Keratinocyte (primary cell): ENCODE measurements at places on chromosomes 13 and 19.

- DNase-seq = no peak
Measured at GRCh38 chr19:31296741-31297390, 52.4 kb downstream of the TSHZ3 start.

- no peak for DNase-seq
Measured at GRCh38 chr13:36807616-36808015, 11.4 kb upstream of the RFXAP start.

- no peak for DNase-seq
Measured at GRCh38 chr13:46134961-46135522, 30.2 kb upstream of the CPB2 start.

DNA sequence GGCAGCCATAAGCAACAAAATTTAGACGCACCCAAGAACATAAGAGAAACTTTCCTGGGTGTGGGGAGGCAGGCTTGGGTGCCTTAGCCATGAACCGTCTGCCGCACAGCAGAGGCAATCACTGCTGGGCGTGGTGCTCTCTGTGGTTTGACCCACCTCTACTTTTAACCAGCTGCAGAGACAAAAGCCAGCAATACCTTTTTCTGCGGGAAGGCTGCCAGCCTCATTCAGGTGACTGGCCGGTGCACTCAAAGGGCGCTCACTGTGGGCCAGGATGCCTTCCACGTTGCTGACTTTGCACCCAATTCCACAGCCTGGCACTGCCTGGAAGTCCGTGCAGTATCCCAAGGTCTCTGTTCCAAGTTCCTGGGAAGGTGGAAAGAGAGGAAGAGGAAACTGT lies 69.1 kb downstream of the ATP7B start:
- DNase-seq = no peak

DNA sequence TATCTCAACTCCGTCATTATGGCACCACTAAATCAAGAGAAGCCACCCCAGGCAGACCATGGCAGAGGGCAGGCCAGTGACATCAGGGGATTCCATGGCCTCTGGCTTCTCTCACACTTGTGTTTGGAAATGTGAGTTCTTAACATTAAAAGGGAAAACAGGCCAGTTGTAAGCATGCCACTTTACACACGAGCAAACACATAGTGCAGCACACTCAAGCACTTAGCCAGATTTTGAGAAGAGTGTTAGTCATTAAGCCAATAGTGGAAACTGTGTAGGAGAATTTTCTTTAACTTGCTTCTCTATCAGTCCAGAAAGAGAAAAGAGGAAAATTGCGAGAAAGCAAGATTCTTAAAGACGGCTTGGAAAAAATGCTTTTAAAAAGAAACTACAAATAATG lies 401.5 kb downstream of the TDRD3 start:
- DNase-seq = no peak

DNA sequence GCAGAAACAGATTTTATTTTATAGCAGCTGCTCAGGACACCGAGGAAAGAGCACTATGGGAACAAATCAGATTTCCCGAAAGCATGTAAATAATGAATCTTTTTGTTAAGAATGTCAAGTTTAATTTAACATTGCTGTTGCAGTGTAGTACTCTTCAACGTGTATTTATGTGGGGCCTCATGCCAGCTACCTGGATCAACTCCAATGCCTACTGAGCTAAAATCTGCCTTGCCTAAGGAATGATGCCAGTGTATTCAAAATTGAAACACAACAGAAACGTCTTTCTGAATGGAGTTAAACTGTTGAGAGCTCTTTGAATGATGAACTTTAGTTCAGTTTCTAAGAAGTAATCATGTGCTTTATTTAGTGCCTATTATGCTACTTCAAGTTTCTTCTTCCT lies 1379.8 kb upstream of the ATXN8OS start:
- DNase-seq = no peak

DNA sequence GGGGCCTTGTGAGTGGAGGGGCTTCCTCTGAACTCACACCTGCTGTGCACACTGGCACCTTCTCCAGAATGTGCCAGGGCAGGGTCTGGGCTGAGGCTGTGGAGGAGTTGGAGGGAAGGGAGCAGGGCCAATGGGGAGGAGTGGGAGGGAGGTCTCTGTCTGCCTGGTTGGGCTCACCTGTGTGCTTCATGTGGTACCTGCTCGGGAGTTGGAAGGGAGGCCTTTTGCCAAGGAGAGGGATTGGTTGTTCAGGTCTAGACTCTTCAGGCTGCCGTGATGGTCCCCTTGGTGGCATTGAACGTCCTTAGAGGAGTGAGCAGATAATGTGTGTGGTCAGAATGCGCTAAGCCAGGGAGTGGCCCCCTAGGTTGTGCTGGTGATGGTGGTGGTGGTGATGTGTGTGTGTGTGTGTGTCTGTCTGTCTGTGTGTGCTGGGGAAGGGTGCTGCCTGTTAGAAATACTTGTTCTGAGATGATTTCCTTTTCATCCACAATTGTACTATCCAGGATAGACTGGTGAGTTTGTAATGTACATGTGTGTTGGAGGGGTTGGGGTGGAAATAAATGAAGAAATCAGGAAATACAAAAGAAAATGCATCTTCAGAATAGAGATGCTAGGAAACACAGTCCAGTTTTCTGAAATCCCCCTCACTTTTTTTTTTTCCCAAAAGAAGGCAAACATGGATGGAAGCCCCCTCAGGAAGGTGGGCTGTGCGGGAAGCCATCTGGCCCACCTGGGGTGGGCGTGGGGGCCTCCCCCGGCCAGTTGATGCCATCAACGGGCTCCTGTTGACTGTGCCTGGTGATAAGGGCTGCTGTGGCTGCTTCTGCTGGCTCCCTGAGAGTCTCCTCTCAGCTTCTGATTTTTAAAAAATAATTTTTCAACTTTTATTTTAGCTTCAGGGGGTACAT lies 140.5 kb upstream of the ZNF536 start:
- no peak for DNase-seq

GRCh38 chr19:9838324-9838723 lies 3.2 kb downstream of the PIN1 start:
- no peak for DNase-seq

DNA sequence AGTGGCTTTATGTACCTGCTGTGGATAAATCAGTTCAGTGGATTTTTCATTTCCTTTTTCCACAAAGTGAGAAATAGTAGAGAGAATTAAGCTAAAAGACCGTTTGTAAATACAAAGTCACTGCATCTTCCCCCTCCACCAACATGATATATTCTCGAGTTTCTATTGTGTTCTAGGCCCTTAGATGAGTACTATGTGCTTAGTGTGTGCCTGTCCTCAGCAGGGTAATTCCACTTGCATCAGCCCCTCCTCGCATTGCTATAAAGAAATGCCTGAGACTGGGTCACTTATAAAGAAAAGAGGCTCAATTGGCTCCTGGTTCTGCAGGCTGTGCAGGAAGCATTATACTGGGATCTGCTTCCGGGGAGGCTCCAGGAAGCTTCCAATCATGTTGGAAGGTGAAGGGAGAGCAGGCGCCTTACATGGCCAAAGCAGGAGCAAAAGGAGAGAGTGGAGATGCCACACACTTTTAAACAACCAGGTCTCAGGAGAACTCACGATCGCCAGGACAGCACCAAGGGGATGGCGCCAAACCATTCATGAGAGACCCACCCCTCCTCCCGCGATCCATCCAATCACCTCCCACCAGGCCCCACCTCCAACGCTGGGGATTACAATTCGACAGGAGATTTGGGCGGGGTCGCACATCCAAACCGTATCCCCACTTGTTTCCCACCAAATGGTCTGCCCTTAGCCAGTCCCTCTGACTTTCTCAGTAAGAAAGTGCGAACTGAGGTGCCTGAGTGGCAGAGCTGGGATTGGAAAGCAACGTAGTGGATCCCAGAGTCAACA lies 102.3 kb upstream of the ABCC4 start:
- DNase-seq = no peak

DNA sequence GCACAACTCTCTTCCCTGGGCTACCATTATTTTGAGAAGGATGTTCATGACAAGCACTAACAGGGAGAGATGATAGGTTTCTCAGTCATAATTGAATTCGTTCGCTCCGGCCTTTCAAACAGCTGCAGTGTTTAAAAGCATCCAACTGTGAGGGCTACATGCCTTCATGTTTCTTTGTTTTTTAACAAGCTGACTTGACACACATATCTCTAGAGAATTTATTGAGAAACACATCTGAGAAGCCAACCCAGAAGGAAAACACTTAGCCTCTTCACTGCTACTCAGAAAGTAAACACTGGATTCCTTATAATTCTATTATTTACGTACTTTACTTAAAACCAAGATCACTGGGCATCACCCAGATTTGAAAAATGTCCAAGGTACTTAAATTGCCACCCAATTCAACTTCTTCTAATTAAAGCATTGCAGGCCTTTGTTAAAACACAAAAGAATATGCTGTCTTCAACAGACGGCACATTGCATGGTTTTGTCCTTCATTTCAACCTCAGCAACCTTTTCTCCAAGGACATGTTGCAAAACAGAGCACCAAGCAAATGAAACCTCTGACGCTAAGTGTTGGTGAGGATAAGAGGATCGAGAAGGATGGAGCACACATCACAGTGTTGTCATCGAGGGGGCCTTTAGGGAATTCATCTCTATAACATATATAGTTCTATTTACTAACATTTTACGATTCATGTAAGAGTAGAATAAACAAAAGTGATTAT lies 75.8 kb downstream of the TBC1D4 start:
- no peak for DNase-seq

DNA sequence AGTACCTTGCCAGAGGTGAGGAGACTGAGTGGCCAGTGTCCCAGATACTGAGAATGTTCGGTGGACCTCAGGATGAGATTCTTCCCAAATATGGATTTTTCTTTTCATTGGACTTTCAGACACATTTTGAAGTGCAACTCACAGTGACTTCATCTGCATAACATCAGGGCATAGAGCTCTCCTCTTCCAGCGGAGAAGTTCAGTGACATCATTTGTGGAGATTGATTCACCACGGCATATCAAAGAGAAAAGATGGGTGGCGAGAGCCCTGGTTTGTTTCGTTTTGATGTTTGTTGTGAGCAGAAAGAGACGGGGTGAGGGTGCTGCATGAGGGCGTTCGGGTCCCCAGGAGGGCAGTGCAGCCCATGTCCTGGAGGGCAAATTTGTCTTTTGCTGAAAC lies 120.1 kb upstream of the GPR12 start:
- DNase-seq = no peak

GRCh38 chr13:49093376-49093775 lies 117.7 kb downstream of the FNDC3A start:
- no peak for DNase-seq

GRCh38 chr13:51179432-51179971 lies 42.7 kb upstream of the FAM124A start:
- no peak for DNase-seq

GRCh38 chr13:111336666-111337065 lies 16.2 kb downstream of the TEX29 start:
- no peak for DNase-seq

DNA sequence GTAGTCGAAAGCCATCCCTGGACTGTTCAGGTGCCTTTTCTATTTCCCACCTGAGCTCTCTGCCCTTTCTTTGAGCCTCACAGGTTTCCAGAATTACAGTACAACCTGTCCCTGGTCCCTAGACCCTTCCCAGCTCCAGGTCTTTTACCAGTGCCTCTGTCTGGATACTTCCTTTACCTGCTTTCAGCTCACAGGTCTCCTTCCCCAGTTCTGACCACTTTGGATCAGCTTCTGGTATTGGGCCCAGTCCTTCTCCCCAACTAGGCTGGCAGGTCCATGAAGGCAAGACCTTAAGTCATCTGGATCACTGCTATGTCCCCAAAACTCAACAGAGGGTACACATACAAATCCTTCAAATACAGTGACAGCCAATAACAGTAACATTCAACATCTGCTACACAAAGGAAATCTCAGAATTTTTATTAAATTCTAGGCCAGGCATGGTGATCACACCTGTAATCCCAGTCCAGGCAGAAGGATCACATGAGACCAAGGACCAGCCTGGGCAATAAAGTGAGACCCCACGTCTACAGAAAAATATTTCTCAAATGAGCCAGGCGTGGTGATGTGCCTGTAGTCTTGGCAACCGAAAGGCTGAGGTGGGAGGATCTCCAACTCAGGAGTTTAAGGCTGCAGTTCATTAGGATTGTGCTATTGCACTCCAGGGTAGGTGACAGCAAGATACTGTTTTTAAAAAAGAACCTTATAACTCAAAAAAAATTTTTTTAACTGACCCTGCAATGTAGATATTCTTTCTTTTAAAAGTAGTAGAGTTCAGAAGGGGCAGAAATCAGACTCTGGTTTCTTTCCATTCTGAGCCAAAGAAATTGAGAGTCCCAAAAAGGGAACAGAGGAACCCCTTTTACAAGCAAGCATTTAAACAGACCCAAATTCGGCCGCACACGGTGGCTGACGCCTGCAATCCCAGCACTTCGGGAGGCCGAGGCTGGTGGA lies 1.3 kb downstream of the RPS16 start:
- DNase-seq = no peak

DNA sequence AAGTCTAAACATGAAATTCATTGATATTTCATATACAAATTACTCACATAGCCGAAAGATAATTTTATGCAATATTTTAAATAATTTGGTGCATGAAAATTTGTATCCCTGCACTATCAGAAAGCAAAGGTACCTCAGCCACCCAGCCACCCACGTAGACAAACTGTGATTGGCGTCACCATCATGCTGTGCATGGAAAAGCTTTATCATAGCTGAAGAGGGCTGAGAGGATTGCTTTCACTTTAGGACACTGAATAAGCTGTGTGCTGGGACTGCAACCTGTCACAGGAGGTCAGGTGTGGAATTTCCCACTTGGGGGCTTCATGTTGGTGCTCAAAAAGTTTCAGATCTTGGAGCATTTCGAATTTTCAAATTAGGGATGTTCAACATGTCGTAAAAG lies 96.3 kb downstream of the MYCBP2 start:
- DNase-seq = no peak

GRCh38 chr19:38617764-38618589 lies at the start of gene MAP4K1:
MAP4K1 (minus strand) TSS chr19:38617953; CDS start chr19:38617895, 58 bp downstream.
- DNase-seq = no peak

GRCh38 chr13:37769078-37769477 lies 100.5 kb downstream of the TRPC4 start:
- no peak for DNase-seq

GRCh38 chr13:50697746-50698539 lies 145.5 kb downstream of the DLEU7 start:
- DNase-seq = no peak

GRCh38 chr19:56404705-56405056 lies 549 bp downstream of the ZNF583 start:
- DNase-seq = no peak

DNA sequence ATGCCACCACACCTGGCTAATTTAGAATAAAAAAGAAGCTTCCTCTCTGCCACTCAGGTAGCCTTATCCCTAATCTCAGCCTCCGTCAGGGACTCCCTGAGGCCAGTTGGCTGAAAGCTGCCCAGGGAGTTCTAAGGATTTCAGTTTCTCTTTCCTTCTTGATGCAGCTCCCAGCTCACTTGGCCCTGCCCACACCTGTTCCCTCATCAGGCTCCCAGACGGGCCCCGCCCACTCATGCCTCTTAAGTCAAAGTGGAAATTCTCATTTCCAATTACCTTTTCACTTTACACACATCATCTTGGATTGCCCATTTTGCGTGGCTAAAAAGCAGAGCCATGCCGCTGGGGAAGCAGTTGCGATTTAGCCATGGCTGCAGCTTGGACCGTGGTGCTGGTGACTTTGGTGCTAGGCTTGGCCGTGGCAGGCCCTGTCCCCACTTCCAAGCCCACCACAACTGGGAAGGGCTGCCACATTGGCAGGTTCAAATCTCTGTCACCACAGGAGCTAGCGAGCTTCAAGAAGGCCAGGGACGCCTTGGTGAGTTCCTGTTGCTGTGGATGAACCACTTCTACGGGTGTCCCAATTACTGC lies at the start of gene IFNL1:
TSS of gene IFNL1 (plus strand) at position 353 of the 591 bp plus-strand sequence. CDS start at position 368, 15 bp downstream.
- DNase-seq = no peak
